Activated naive CD4-positive, alpha-beta T cell treated with anti-CD3 and anti-CD28 coated beads, Interleukin-2, amount 50 U/mL, for 16 hours (primary cell): ENCODE measurements at places on chromosomes 11 and 22.

- peak; percentile 74 for DNase-seq
Observed at GRCh38 chr11:59668188-59668949, 468 bp downstream of the PATL1 start.

- DNase-seq = no peak
Observed at GRCh38 chr11:130645164-130645842, 196.9 kb downstream of the ADAMTS15 start.

DNA sequence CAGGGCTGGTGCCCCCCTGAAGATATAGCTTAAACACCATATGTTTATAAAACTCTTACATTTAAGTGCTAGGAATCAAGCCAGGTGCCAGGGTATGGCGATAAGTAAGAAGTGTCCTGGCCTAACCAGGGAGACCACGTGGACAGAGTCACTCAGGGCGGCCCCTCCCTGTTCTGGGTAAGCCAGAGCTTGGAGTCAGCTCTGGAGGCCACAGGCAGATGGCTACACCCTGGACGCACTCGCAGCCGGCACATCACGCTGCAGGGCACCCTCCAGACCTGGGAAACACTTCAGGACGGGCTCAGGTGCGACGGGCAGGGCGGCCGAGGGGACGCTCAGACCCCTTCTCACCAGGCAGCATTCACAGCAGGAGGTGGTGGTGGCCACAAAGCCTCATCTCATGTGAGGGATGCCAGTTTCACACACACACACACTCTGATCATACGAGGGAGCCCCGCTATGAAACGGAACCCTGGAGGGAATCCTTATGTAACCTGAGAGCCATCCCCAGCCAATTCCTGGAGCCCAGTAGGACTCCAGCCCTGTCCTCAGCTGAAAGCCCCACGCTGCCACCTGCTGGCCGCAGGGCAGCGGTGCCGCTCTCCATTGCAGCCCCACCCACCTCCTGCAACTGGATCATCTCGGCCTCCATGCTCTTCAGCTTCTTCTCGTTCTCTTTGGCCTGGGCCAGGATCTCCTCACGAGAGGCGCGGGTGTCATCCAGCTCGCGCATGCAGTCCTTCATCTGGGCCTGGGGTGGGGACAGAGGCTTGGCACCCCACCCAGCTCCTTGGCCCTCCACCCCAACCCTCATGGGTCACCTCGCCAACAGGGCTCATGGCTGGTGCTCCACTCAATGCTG lies 33.4 kb downstream of the APOL1 start:
- peak; percentile 68 for DNase-seq

- DNase-seq = no peak
Observed at GRCh38 chr11:74980634-74981033, 8.1 kb upstream of the NEU3 start.

GRCh38 chr11:64263021-64263946 lies 12.0 kb downstream of the PLCB3 start:
- DNase-seq = no peak

GRCh38 chr11:1832211-1832919 lies 2.4 kb upstream of the SYT8 start:
- peak; percentile 70 for DNase-seq

DNA sequence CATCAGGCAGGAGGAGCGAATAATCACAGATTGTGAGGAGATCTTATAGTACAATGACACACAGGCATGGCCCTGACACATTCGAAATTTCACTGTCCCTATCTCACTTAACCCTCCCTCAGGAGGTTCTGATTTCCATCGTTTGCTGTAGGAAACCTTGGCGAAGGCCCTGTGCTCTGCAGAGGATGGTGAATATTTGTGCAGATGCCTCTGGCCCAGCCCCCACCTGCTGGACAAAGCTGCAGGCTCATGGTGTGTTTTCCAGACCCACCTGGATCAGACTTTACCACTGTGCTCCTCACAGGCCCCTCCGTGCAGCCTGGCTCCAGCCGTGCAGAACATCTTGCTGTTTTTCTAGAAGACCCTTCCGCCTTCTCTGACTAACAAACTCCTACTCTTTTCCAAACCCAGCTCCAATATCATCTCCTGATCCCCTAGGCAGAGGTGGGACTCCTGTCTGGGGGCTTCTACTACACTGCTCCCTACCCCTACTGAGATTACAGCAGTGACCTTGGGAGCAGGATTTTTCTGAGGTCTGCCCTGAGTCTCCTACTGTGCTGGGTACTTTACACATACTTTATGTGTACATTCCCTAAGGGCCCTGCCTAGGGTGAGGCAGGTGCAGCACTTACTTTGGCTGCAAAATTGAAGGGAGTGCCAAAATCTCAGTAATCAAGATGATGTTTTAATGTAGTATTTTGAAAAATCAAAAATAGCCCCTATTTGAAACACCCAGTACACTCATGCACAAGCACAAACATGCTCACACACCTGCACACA lies 412.7 kb downstream of the SOX6 start:
- DNase-seq = no peak

- DNase-seq = peak; percentile 31
Observed at GRCh38 chr22:33921525-33922348, 1.5 kb upstream of the LARGE1 start.

DNA sequence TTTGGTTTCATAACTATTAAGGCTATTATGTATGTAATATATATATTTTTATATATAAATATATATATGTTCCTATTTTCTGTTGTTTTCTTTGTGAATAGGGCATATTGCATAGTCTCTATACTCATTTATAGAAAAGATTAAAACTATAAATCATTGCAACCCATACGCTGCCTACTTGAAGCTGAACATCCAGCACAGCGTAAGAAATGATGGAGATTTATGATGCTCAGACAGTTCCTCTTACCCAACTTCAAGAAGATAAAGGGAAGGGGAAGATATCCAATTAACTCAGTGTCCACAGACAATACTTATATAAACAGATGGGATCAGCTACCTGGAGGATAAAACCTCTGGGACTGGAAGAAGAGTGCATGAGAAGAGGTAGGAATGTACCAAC lies 791.7 kb downstream of the FAM181B start:
- DNase-seq = no peak

GRCh38 chr11:69487391-69487790 lies 5.9 kb downstream of the LINC01488 start:
- no peak for DNase-seq

- DNase-seq = no peak
Observed at GRCh38 chr22:30044881-30045493, 35.3 kb upstream of the HORMAD2 start.

DNA sequence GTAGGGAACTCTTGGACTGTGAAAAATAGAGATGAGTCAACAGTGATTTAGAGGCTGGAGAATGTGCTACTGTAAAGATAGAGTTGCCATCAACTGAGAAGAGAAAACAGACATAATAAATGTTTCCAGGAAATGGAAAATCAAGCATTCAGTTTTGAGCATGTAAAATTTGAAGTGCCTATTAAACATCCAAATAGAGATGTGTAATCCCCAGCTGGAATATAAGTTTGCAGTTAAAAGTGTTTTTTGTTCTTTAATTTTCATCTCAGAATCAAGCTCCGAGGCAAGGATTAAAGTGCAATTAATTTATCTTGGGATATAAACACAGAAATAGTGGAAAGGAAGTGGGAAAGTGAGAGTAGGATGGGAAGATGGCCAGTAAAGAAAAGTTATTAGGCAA lies 666.0 kb upstream of the RAG2 start:
- no peak for DNase-seq

DNA sequence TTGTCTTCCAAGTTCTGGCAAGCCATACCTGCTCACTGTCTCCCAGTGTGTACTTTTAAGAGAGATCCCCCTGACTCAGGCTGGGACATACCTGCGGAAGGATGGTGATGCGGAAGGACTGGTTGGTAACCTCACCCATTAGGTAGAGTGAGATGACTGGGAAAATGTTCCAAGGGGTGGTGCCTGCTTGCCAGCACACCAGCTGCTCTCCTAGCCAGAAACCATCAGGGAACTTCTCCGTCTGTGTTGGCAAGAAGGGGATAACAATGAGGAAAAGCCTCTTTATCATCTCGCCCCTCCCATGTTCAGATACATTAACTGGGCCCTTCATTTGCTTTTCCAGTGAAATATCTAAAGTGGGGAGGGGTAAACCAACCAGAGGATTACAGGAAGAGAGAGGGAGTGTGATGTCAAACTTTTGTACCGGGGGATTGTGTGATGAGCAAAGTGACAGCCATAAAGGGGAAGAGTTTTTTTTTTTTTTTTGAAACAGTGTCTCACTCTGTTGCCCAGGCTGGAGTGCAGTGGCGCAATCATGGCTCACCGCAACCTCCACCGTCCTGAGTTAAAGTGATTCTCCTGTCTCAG lies at the start of gene BACE1-AS:
Gene BACE1-AS (plus strand): TSS at position 538 of the 588 bp plus-strand sequence.
- DNase-seq = no peak

GRCh38 chr22:38455530-38456271 lies 702 bp upstream of the KCNJ4 start:
- DNase-seq = peak; percentile 25

- DNase-seq = no peak
Observed at GRCh38 chr11:47366020-47366490, 12.3 kb downstream of the SPI1 start.

DNA sequence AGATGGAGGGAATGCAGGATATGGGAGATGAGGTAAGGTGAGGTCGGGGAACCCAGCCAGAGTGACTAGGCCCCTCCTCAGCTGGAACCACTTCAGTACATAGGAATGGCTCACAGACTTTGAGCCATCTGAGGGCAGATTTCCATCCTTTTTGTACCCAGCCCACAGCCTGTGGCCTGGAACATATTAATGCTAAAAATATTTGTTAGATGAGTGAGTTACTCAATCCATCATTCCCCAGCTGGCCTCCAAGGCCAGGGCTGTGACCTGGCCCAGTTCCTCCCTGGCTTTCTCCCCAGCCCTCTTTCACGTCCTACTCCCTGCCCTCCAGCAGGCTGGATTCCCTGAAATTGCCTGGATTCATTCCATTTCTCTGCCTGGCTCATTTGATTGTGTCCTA lies 57.2 kb upstream of the PRDM11 start:
- no peak for DNase-seq

DNA sequence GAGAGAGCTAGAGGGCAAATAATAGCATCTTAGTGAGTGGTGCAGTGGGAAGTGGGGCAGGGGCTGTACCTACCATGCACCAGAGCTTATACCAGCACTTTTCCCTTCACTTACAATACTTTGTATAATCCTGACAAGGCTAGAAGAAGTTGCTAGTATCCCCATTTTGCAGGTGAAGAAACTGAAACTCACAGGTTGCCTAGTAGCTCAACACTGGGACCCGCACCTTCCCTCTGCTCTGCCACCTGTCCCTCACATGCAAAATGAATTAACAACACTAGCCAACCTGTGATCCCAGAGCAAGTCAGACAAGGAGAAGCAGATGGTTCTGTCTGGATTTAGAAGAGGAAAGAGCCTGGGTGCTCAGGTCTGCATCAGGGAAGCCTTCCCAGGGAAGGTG lies 510.4 kb downstream of the BUD13 start:
- no peak for DNase-seq

GRCh38 chr11:40337118-40337517 lies 1122.3 kb downstream of the LRRC4C start:
- DNase-seq = no peak

GRCh38 chr22:25900880-25901279 lies 158.9 kb downstream of the MYO18B start:
- DNase-seq = no peak

DNA sequence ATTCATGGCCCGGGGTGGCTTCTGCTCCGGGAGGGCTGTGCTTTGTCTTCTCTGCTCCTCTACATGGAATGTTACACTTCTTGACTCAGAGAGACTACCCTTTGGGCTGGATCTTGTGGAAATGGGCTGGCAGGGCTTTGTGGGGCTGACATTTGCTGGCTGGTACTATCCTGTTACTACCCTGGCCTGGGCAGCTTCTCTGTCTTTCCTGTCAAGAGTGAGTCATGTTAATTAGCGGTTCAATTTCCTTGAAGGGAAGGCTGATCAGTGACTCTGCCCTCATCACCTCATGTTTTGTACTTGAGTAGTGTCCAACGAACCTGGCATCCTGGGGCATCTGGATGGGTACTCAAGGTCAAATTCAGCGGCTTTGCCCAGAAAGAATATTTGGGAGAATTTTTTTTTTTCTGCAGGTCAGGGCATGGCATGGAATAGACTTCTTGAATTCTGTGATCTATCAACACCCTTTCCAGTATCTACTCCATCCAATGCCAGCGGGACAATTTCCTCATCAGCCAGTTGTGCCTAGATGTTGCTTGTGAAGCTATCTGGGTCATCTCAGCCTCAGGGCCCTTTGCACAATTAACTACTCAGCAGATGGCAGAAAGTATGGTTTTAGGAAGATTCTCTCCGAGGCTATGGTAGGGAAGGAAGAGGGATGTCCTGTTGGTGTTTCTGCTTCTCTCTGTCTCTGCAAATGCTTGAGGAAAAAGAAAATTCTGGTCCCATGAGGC lies 140.5 kb upstream of the PLET1 start:
- DNase-seq = no peak

- no peak for DNase-seq
Observed at GRCh38 chr11:12420040-12420439, 42.7 kb downstream of the PARVA start.
